Activated CD4-positive, alpha-beta memory T cell treated with anti-CD3 and anti-CD28 coated beads, Interleukin-2, amount 10 ng/mL, durations not matched to agents 7 days and 5 days (primary cell): ENCODE measurements at places on chromosomes 3 and 15. TPM values are rescaled to one million over a fixed set of nuclear protein-coding genes. Genes with fewer than 3 reads are reported as not detected.

DNA sequence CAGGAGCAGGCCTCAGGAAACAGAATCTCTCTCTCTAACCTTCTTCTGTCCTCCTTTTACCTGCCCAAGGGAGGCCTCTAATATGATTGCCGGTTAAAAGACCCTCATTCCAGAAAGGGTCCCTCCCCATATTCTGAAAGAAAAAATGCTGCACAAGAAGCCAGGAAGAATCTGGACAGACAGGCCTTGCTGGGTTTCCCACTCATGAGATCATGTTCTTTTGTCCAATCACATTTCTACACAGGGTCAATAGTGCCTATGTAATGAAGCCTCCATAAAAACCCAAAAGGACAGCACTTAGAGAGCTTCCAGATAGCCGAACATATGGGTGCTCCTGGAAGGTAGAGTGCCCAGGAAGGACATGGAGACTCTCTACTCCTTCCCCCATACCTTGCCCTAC lies 146.0 kb downstream of the MYO9A start:
- no peaks in the 10 kb centered on the region for H3K36me3 ChIP-seq
- H3K4me1 ChIP-seq = no peaks in the 10 kb centered on the region
- no peaks in the 10 kb centered on the region for H3K27me3 ChIP-seq
- DNase-seq = no peak
- H3K4me3 ChIP-seq = no peak overlapping the region

DNA sequence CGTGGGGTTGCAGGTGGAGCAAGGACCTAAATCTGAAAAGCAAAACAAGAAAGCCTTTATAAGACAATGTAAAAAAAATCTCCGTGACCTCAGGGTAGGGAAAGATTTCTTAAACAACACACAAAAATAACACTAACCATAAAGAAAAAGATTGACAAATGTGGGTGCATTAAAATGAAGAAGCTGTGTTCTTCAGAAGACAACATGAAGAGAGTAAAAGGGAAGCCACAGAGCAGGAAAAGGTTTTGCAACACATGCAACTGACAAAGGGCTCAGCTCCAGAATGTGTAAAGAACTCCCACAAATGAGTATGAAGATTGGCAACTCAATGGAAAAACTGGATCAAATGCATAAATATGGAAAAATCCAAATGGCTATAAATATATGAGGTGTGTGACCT lies 74.2 kb downstream of the MAGEF1 start:
- H3K4me3 ChIP-seq = no peak overlapping the region
- DNase-seq = no peak
- H3K36me3 ChIP-seq = no peaks in the 10 kb centered on the region
- peaks cover 7% of the 10 kb centered on the region for H3K27me3 ChIP-seq
- H3K27ac ChIP-seq = no peak overlapping the region

GRCh38 chr3:171844873-171845272 lies 1.7 kb downstream of the TMEM212 start:
- no peaks in the 10 kb centered on the region for H3K36me3 ChIP-seq
- peaks cover 13% of the 10 kb centered on the region for H3K4me1 ChIP-seq
- peaks cover 6% of the 10 kb centered on the region for H3K27me3 ChIP-seq
- H3K4me3 ChIP-seq = no peak overlapping the region
- no peak overlapping the region for H3K27ac ChIP-seq
- no peak for DNase-seq

Gene VPS8
- total RNA-seq = 61.2 TPM

Gene PLAAT1
- not detected for total RNA-seq

Gene MIX23
- total RNA-seq = 29.0 TPM
